Nephron progenitor cell (in vitro differentiated cells): ENCODE measurements at places on chromosomes 1 and 21.

- DNase-seq = no peak
Measured at GRCh38 chr1:202160377-202160940, at the start of gene PTPN7. Gene PTPN7 (minus strand): TSS chr1:202160602. CDS start chr1:202159402, 1,200 bp downstream.

DNA sequence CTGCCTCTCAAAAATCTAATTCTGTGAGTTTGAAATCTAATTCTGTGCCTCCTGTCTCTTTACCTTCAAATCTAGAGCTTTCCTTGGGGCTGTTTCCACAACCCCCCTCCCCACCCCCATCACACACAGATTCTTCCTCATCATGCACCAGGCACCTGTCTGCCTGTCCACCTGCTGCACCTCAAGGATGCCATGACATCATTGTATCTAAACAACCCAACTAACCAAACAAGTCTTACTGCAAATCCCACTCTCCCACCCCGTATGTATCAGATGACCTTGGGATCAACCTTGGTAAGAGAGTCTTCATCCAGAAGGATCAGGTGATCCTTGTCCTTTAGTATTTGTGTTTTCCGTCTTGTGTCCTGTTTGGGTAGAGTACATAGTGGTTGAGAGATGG is 102.7 kb upstream of the SIM2 start:
- no peak for DNase-seq

DNA sequence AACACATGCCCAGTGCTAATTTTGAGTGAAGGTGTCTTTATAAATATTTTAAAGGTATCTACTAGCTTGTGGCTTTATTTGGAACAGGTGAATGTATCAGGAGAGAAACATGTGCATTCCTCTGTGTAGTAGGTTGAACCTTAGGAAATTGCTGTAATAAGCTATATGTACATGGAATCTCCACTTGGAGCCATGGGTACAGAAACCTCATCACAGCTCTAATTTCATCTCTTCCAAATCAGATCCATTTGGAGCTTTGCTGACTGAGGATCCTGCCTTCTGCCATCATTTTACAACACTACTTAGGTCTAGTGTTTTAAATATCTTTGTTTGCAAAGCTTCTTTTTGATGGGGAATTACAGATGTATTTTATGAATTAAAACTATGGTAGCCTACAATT is 2.1 kb downstream of the KCNK2 start:
- DNase-seq = no peak

GRCh38 chr1:25458541-25459298 is 28.0 kb downstream of the MACO1 start:
- no peak for DNase-seq

GRCh38 chr1:169576935-169577331 is 9.3 kb downstream of the F5 start:
- DNase-seq = no peak

GRCh38 chr1:91645031-91645430 is 144.4 kb downstream of the CDC7 start:
- peak; percentile 2 for DNase-seq

DNA sequence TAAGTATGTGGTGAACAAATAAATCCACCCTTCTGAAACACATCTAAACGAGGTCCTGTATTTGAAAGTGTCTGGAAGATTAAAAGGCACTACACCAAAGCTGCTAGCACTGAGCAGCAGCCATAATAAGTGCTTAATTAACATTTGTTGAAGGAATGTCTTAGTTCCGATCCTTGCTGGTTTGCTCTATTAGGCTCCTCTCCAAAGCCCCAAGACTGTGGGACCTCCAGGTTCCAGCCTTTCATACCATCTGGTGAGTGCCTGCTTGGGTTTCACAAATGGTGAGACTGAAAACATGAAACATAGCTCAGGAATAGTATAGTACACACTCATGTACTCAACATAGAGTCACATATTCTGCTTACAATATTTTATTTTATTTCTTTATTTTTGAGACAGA is 640 bp upstream of the CYP2J2 start:
- DNase-seq = no peak

DNA sequence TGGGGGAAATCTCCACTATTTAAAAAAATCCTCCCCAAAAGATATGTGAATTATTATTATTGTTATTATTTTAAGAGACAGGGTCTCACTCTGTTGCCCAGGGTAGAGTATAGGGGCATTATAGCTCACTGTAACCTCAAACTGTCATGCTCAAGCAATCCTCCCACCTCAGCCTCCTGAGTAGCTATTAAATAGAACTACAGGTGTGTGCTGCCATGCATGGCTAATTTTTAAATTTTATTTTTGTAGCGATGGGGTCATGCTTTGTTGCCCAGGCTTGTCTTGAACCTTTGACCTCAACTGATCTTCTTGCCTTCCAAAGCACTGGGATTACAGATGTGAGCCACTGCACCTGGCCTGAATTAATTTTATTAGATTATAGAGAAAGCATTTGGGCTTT is 116.8 kb downstream of the RABGAP1L start:
- DNase-seq = no peak

DNA sequence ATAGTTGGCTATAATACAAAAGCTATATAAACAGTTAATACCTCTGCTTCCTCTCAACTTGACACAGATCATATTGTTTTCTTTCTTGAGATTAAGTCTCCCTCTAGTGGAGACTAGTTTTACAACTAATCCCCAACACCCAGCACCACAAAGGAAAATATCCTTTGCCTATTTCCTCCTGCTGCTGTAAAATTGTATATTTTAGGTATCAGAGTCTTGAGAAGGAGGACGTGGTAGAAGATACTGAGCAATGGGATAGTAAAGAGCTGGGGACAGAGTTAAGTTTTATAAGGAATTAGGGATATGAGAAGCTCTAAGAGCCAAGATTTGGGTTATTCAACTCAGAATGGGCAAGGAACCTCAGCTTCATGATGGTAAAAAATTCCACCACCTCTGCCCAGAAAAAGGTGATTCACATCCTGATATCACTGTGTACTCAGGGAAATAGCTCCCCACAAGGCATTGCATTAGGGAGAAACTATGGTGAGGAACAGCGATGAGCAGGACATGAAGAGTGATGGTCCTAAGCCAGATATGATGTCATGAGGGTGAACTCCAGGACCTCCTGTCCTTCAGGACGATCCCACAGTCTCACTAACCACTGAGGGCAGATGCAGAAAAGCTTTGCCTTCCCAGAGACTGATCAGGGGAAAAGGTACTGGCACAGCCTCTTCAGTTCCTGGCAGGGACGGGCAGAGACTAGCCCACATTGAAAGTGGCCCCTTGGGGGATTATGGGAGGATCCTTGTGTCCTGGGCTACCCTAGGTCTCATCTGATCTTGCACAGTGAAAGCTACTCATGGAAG is 14.7 kb upstream of the CFAP126 start:
- no peak for DNase-seq

DNA sequence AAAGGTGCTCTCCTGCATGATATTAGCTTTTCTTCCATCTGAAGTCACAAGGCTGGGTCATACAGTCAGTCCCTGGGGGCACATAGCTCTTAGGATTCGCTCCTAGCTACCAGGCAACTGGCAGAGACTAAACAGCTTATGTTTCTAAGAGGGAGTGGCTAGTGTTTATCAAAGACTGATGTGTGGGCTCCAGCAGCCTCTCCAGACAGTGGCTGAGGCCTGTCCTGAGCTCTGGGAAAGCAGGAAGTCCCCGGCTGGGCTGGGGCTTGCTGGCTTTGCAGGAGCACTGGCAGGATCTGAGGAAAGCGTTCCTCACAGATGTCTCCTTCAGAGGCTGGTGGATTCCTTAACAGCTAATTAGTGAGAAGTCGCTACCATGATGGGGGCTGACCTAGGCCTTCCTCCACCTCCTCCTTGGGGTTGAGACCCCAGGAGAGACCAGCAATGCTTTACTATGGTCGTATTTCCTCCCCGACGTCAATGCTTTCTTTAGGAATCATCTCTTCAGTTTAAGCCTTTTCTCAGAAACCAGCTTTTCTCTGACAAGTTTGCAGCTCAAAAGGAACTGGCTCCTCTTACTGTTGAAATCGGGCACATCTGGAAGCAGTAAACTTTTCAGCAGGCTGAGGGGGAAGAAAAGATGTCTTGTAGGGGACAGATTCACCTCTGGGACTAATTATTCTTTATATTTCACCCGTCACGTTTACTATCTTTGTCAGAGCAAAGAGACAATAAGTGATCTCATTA is 33.5 kb upstream of the HHAT start:
- peak; percentile 68 for DNase-seq
